ENCODE measurements at places on chromosomes 5 and 9.

- DNase-seq = no peak
Measured at GRCh38 chr5:78899922-78900362, 85.2 kb downstream of the ARSB start.

- no peak for DNase-seq
Measured at GRCh38 chr5:176416965-176417364, 626 bp upstream of the CLTB start.

GRCh38 chr5:136584474-136584873 is 219.1 kb upstream of the TRPC7 start:
- DNase-seq = no peak

DNA sequence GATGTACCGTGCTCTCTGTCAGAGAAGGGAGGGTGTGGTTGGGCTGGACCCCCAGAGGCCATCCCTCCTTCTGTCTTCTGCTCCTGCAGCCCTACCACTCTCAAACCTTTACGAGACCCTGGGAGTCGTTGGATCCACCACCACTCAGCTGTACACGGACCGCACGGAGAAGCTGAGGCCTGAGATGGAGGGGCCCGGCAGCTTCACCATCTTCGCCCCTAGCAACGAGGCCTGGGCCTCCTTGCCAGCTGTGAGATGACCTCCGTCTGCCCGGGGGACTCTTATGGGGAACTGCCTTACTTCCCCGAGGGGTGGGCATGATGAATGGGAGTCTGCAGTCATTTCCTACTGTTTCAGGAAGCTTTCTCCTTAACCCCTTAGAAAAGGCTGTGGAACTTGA is 17.5 kb downstream of the TGFBI start:
- DNase-seq = no peak

GRCh38 chr9:35652829-35653209 is 2.1 kb upstream of the SIT1 start:
- no peak for DNase-seq

DNA sequence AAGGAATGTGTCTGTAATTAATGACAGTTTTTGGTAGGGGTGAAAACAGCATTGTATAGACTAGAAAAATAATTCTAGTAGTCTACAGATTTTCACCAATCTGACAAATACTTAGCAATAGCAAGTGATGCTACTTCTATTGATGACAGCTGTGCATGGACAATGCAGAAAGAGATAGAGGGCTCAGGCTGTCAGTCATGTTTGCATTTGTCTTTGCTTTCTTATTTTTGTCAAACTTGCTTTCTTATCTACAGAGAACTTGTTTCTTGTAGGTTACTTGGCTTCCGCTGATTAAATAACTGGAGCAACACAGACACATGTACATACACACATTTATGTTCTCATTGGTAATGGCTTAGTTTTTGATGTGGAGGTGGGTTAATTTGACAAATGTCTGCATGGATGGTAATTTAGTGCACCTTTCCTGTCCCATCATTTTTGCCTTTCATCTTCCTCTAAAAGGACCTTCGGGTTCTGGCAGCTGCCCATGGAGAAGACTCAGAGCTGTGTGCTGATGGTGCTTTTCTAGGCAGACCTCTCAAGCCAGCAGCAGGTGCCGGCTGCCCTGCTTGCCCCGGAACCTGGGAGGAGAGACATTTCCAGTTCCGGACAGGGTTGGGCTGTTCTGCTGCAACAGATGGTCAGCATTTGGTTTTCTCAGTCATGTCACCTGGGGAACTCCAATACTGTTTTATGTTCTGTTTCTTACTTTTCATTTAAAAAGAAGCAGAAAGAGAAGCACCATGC is 28.8 kb downstream of the CAMK4 start:
- DNase-seq = no peak

- no peak for DNase-seq
Measured at GRCh38 chr5:116365006-116365496, 209.6 kb downstream of the SEMA6A start.

GRCh38 chr5:33023649-33024048 is 312.5 kb downstream of the NPR3 start:
- no peak for DNase-seq

- no peak for DNase-seq
Measured at GRCh38 chr9:129136446-129137035, 25.3 kb downstream of the PTPA start.

- no peak for DNase-seq
Measured at GRCh38 chr5:6540111-6540827, 91.6 kb downstream of the UBE2QL1 start.

DNA sequence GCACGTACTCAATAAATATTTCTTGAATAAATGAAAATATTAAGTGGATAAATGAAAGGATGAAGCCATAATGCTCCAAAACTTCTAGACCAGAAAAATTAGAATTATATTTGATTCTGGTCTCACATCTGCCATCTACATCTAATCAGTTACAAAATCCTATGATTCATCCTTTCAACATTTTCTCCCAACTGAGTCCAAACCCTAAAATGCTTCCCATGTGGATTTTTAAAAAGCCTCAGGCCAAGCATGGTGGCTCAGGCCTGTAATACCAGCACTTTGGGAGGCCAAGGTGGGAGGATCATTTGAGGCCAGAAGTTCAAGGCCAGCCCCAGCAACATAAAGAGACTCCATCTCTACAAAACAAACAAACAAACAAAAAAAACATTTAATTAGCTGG is 31.6 kb upstream of the FST start:
- no peak for DNase-seq

- no peak for DNase-seq
Measured at GRCh38 chr9:137220317-137221094, 1.5 kb downstream of the RNF208 start.

GRCh38 chr5:28807195-28807729 is 1768.9 kb upstream of the CDH9 start:
- DNase-seq = no peak

DNA sequence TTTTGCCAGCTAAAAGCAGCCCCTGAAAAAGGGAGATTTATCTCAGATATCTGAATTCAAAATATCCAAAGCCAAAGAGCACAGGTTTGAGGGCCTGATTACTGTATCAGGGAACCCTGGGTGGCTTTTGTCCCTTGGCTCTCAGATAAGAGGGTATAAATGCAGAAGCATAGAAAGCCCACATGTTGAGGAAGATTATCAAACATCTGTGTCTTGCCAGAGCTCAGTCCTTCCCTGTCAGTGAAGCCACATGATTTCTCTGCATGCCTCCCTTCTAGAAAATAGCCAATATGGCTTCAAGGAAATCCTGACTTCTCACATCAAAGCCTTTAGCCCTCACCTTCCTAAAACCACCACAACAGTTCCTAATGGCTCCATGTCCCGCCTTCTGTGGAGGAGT is 408.0 kb upstream of the DMAC1 start:
- no peak for DNase-seq

GRCh38 chr5:18433336-18433735 is 799.1 kb downstream of the TAF11L14 start:
- DNase-seq = no peak

GRCh38 chr5:72197393-72197792 is 90.1 kb downstream of the MAP1B start:
- DNase-seq = no peak

- peak; percentile 50 for DNase-seq
Measured at GRCh38 chr5:177378884-177379883, 5.0 kb upstream of the SLC34A1 start.

- DNase-seq = no peak
Measured at GRCh38 chr5:139663207-139664085, 15.3 kb downstream of the CXXC5 start.

DNA sequence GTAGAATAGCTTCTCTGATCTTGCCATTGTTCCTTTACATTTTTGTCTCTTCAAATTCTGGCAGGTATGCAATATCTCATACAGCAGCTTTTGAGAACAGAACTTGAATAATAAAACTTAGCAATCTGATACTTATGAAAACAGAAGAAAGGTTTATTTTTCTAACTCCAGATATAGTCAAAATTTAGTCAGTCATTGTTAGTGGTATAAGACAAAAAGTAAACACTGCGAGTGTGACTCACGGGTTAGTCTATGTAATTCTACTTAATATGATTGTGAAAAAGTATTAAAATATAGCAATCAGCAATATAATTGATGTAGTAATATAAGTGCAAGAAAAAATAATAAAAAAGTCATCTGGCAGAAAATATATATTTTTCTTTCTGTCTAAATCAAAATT is 910.4 kb downstream of the DNAH5 start:
- DNase-seq = no peak

DNA sequence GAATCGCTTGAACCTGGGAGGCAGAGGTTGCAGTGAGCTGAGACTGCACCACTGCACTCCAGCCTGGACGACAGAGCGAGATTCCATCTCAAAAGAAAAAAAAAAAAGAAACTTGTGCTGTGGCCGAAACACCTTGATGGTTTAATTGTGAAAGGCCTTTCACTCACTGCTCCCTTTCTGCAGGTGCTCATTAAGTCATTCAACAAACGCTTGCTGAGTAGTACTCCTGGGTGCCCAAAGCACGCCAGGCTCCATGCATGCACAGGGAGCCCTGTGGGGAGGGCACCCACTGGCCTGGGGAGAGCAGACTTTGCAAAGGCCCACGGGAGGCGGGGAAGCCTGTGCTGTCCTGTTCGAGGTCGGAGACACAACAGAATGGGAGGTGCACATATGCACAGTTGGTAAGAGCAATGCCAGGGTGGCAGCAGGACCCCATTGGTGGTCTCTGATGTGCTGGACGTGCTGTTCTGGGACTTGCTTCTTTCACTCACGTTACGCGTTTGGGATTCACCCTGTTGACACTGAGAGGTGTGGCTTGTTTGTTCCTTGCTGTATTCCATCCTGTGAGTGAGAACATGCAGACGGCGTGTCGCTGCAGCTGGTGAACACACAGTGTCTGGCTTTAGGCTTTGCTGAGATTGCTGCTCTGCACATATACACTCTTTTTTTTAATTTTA is 3.0 kb upstream of the ENTPD2 start:
- DNase-seq = no peak

DNA sequence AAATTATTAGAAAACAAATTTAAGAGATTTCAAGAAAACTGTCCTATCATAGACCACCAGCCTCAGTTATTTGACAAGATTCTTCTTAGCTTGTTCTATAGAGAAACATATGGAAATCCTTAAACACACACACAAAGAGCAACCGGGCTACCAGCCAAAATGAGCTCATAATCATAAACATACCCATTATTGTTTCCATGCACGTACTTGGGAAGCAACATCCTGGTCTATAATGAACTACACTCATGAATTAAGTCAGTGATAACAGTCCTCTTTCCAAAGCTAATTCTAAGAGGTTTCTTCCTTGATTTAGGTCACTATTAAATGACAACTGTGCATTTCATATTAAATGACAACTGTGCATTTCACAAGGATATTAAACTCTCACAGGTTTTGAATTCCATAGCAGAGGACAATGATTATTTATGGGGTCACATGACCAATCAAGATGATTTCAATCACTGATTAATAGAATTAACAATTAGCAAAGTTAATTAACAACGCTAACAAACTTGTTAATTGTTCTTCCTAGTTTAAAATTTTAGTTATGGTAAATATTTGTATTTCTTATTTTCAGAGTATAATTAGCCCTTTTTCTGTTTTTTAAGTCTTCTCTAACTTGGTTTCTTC is 77.0 kb downstream of the OXCT1 start:
- no peak for DNase-seq

DNA sequence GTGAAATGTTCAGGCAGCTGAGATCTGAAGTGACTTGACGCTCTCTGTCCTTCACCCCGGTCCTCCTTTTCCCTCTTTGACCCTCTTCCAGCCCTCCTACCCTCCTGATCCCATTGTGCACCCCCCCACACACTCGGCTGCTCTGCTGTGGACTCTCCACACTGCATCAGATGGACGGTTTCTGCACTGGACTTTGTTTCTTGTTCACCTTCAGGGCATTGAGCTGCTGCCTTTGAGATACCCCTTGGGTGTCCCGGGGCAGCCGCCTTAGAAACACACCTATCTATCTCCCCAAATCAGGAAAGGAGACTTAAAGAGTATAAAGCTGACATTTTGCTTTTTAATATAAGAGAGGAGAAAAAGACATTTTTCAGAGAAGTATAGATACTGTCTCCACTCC is 27.5 kb downstream of the AMBP start:
- no peak for DNase-seq

DNA sequence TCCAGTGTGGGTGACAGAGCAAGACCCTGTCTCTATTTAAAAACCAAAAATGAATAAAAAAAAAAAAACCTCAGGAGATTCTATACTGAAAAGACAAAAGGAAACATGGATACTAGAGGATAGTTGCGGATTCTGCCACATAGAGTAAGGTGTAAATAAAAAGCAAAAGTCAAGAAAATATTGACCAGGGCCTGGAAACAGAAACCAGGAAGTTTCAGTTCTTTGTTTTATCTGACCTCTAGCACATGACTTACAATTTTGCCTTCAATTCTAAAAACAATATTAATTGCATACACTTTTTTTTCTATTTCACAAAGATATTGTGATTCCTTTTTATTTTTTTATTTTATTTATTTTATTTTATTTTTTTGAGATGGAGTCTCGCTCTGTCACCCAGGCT is 96.2 kb upstream of the NMUR2 start:
- no peak for DNase-seq

- no peak for DNase-seq
Measured at GRCh38 chr5:158233735-158234322, 374.9 kb upstream of the CLINT1 start.

GRCh38 chr5:144189800-144190429 is 19.2 kb downstream of the KCTD16 start:
- peak; percentile 82 for DNase-seq

DNA sequence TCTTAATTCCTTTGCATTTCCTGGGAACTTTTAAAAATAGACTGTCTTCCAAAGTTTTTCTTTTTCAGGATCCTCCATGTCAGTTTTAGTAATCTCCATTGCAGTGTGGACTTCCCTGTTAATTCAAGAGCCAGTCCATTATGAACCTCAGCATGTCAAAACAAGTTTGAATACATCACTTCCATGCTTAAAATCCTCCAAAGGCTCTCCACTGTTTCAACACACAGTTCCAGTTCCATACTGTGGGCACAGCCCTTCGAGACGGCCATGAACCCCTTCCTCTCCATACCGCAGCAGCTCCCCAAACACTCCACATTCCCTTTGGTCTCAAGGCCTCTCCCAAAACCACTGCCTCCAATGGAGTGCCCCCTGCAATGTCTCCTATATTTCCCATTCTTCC is 19.5 kb downstream of the LIFR start:
- DNase-seq = no peak

DNA sequence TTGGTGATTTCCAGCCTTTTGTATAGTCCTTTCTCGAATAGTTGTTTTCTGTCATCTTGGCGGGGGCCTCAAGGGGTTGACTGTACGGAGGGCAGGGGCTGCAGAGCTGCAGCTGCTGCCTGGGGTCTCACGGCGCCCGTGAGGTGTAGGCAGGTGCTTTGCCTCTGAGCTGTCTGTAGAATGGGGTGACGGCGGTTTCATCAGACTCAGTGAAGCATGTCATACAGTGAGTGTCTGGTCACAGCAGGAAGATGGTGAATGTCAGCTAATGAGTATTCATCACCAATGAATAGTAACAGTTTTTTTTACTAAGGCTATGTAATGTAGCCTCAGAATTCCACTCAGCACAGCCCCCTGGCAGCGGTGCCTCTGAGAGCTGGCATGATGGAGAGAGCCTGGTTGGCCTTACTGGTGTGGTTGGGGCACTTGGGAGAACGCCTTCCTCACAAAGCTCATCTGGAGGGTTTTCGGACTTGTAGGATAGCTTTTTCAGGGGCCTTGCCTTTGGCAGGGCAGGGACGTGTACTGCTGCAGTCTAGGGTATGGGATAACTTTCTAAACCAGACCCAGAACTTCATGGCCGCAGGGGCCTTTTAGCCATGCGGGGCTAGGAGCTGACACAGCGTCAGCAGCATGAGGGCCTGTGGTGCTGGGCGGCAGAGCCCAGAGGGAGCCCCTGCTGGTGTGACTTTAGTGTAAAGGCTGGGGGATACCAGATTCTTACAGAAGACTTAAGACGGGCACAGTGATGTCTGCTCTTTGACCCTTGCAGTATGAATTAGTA is 15.0 kb downstream of the TENT4A start:
- no peak for DNase-seq

Data from activated naive CD4-positive, alpha-beta T cell treated with Interleukin-2 at 50 U/mL for 16 hours (primary cell).